PC-3 (cell line): ENCODE measurements at places on chromosomes 1 and 21.

GRCh38 chr21:37322084-37322483, 44.5 kb upstream of the DYRK1A start:
- no peak for DNase-seq

DNA sequence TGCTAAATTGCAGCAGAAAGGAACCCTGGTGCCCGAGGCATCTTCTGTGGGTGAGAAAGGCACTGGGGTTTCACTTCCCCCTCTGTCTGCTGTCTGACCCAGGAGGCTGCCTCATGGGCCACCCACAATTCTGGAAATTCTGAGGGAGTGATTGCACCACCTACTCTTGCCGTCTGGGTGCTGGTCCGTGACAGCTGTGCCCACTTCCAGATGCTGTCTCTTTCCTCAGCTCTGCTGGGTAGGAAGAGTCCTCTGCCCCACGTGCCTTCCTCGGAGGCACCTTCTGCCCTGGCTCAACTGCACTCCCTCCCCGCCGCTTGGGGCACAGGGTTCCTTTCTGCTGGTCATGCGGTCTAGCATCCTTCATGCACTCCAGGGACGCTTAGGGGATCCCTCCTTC, 96.3 kb downstream of the ARHGEF10L start:
- no peak for DNase-seq

DNA sequence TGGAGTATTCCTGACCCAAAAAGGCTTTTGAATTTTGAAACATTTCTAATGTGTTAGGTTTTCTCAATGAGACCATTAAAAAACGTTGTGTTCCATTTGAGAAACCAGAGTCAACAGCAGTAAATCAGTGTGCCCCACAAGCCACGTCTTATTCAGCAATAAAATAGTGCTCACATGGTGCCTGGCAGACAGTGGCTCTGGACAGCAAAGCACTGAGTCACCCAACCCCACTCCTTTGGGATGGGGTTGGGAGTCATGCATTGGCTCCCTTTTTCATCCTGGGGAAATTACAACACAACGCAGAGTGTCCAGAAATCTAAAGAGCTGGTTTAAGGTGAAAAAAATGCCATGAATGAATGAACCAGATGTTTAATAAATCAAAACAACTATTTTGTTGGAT, 46.5 kb downstream of the KCNJ15 start:
- DNase-seq, result peak; percentile 90

DNA sequence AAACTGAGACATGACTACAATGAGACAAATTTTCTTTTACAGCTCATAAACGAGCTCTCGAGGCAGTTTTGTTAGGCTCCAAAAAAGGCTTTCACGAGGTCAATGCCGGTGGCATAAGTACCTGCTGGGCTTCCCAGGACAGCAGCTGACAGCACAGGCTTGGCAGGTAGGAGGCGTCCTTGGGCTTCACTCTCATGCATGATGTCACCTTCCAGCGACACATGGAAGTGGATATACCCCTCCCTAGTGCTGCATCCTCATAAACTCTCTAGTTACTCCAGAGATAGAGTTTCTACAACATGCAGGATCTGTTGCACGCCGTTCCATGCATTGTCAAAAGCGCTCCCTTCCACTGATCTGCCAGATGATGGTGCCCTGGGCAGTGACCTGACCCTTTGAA, 112.5 kb upstream of the PAXBP1 start:
- no peak for DNase-seq

DNA sequence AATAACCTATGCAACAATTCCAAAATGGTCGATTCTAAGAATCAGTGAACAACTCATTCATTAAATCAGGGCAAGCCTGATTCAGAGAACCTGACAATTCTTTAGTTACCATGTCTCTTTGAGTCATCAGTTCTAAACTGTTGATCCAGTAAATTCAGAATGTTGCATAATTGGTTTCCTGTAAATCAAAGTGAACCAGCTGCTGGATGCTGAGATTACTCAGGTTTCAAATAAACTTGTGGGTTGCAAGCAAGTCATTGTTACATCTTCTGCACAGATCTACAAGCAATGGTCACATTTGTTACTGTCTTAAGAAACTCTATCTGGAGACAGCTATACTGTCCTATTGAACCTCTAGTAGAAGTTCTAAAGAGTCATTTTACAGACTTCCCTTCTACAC, 16.5 kb downstream of the PLA2G2D start:
- peak; percentile 90 for DNase-seq

DNA sequence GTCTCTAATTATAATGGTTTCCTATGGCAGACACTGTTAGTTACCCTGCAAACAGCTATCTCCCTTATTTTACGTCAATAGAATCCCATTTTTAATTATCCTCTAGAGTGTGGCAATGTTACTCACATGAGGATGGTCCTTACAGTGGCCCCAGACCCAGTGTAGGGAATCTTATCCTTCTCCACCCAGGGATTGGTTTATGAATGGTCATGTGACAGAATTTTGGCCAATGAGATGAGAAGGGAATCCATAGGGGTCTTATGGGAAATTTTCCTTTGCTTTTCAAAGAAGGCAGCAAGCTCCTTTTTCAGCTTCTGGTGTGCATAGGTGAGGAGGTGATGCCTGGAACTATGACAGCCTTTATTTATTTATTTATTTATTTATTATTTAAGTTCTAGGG, 59.0 kb upstream of the HUNK start:
- DNase-seq, result no peak
